ENCODE measurements at places on chromosomes 12 and 14. TPM values are rescaled to one million over a fixed set of nuclear protein-coding genes. Genes with fewer than 3 reads are reported as not detected.
A peak's percentile ranks its signal among the peaks of the same experiment; 100 is the strongest.

- no peak for DNase-seq
These were observed 97.1 kb downstream of the ARF6 start for GRCh38 chr14:49989966-49990365.

DNA sequence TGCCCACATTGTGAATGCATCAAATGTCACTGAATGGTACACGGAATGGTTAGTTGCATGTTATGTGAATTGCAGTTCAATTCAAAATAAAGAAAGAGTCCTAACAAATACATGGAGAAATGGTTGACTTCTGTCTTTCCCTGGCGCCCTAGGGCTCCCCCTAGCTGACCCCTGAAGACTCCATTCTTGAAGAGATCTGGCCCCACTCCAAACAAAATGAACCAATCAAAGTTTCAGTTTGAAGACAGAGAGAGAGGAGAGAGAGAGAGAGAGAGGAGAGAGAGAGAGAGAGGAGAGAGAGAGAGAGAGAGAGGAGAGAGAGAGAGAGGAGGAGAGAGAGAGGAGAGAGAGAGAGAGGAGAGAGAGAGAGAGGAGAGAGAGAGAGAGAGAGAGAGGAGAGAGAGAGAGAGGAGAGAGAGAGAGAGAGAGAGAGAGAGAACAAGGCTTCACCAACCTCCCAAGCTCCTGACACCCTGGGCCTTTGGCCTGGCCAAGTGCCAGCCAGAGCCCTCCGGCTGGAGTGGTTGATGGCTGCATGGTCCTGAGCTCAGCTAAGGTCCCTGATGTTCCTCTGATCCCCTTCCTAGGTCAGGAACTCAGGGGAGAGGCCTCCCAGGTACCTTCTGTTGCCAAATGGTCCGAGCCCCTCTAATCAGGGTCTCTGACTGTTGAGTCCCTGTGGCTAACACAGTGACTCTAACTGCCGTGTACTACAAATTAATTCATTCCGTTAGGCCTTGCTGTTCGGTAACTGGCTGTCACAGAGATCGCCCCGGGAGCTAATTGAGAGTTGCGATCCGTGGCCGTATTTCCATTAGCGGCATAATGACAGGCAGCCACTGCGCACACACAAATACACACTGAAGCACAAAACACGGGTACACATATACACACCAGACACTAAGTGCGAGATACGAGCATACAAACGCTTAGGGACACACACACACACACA lies 188.8 kb downstream of the ESRRB start:
- DNase-seq = peak; percentile 15

Gene KRT78
- total RNA-seq = 0.22 TPM

Gene STON2
- total RNA-seq = 1.3 TPM

- DNase-seq = no peak
These were observed 56.0 kb downstream of the PPP2R5C start for GRCh38 chr14:101817501-101818001.
